ENCODE measurements at places on chromosomes 7 and 10.

DNA sequence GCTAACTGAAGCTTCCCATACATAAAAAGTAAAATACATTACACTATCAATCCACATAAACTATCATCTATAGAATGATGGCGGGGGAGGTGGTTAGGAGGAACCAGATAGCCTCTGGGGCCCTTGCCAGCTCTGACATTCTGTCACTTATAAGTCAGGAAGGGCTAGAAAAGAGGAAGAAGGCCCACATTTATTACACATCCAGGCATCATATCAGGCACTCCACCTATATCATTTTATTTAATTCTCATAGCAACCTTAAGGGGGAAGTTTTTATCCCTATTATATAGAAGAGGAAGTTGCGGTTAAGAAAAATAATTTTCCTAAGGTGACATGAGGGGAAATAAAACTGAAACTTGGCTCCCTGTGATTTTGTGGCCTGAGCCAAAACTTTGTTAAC is 29.9 kb downstream of the HEPACAM2 start:
- DNase-seq = no peak

- no peak for DNase-seq
Measured at GRCh38 chr7:43585562-43585961, 2.7 kb downstream of the STK17A start.

DNA sequence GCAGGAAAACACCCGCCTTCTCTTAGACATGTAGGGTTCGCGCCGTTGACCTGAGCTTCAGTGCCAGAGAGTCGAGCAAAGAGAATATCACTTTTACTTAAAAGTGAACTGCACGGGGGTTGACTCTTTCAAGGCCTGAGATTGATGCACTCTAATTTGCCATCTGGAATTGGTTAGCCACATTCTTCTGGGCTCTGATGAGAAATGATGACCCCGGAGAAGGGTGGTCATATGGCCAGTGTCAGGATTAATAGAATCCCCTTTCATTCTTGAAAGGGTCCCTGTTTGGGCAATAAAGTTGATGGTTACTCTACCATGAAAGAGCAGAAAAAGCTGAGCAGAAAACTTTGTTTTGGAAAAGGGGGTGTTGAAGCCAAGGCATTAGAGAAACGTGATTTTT is 31.2 kb downstream of the GRK5 start:
- no peak for DNase-seq

DNA sequence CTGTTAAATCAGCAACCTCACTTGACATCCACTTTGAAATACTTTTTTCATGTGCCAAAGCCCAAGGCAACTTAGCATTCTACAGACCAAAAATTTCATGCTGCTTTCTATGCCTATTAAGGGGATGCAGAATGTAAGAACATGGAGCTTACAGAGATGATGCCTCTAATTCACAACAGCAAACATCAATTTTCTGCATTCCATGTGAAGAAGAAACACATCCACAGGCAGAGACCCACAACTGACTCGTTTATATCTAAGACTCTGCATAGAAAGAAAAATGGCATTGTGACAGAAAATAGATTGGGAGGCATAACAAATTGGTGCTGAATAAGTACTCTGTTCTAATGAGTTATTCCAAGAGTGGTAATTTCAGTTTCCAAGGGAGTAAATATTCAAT is 107.6 kb downstream of the SGMS1 start:
- DNase-seq = peak; percentile 60

GRCh38 chr7:81449105-81449504 is 320.7 kb downstream of the HGF start:
- DNase-seq = no peak

DNA sequence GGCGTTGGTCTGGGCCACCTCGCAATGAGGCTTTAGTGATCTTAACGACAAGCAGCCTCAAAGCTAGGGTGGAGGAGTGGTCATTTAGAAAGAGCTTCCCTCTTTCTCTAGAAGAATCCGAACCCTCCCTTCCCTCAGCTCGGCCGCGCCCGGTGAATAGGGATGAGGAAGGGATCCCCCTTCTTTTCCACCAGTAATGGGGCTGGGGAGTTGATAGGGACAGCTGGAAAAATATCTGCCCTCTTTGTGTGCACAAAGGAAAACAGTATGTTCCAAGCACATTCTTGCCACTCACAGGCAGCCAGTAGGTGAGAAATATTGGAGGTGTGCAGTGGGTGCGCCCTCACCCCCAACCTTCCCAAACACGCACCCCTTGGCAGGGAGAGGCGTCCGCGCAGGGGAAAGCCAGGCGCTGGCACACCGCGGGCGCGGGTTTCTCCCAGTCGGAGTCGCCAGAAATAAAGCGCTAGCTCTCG is 6.5 kb downstream of the DLX5 start:
- DNase-seq = no peak

DNA sequence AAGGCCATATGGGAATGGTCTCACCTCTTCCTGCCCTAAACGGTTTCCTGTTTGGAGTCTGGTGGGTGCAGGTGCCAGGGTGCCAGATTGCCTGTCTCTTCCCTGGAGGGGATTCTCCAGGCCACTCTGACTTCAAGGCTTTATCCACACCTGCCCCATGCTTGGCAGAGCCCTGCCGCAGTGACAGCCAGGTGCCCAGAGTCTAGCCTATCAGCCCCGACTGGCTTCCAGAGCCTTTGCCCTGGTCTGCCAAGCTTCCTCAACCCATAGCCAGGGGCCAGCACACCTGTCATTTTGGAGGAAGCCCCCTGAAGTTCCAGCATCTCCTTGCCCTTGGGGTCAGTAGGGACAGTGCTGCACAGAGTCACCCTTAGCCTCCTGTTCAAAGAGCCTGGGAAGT is 21.6 kb downstream of the TBATA start:
- DNase-seq = no peak

- DNase-seq = peak; percentile 36
Measured at GRCh38 chr7:927031-927671, 27.3 kb downstream of the ADAP1 start.

DNA sequence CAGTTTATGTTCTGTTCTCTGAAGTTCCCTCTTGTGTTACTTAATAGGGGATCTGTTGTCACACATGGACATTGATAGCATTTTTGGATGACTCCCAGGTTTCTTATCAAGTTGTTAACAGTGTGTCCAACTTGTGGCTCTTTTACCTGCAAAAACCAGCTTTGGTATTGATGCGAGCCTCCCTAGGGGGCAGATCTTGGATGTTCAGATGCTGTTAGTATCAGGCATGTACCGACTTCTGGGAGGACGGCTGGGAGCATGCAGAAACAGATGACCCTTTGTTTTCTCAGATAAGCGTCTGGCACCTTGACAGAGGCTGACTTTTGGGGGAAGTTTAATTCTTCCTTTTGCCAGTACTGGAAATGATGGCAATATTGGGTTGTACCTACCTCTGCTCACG is 2.2 kb downstream of the PLPP4 start:
- DNase-seq = no peak

DNA sequence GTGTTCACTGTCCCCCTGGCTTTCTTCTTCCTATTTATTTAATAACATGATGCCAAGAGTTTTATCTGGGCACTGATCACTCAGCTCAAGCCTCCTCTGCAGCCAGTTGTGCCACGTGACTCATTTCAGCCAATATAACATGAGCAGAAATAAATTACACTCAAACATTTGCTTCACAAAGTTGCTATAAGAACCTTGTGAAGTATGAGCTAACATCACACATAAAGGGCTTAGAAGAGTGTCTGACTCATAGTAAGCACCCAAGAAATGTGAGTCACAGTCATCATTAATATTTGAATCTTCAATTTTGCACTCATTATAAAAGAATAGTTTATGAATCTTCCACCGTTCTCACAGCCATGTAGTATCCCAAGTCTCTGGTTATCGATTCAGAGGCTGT is 414.6 kb upstream of the NPVF start:
- DNase-seq = no peak

- DNase-seq = peak; percentile 65
Measured at GRCh38 chr7:7772397-7772821, 54.0 kb upstream of the RPA3 start.

GRCh38 chr10:89785095-89785494 is 83.7 kb downstream of the KIF20B start:
- DNase-seq = peak; percentile 4

DNA sequence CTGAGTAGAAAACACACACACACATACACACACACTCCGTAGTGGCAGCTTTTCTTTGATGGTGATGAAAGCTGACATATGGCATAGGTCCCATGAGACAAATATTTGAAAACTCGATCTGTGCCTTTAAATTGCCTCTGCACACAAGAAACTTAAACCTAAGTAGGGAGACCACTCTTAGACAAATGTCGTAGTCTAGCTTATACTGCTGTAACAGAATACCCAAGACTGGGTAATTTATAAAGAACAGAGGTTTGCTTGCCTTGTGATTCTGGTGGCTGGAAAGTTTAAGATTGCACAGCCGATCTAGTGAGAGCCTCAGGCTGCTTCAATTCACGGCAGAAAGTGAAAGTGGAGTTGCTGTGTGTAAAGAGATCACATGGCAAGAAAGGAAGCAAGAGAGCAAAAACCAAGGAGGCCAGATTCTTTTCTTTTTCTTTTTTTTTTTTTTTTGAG is 489.4 kb upstream of the SORCS1 start:
- DNase-seq = peak; percentile 57

GRCh38 chr10:110460111-110460809 is 37.4 kb upstream of the DUSP5 start:
- peak; percentile 68 for DNase-seq

GRCh38 chr10:7551950-7552716 is 114.6 kb downstream of the ITIH5 start:
- no peak for DNase-seq

DNA sequence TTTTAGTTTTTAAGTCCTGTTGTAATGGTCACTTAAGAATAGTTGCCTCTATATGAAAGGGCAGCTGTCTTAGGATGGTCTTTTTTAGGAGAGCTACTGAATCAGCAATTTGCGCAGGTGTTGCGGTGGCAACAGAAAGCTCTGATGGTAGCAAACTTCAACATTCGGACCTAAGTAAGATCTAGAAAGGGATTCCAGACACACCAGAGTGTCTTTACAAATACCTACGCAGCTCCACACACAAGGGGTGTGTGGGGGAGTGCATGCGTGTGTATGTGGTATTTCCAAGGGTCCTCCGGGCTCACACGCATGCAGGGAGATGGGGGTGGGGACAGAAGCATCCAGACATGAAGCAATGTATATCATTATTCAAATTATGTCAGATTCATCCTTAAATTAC is 438.6 kb upstream of the MGMT start:
- DNase-seq = no peak
